ENCODE measurements at places on chromosomes 12 and 14.

DNA sequence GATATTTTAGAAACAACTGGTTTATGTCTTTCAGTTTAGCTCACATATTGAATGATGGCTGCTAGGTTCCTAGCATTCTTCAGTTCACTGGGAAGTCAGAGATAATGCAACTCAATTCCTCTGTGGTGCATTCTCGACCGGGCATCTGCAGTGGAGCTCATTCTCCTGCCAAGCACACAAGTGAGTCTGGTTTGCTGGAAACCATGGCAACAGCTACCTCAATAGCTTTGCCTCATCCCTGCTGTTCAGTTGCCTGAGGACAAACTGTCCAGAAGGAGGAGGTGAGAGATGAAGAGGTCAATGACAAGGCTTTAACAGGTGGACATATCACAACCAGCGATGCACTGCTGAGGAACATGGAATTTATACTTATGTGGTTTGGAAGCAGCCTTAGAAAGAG lies 816.9 kb downstream of the AACS start:
- no peak for DNase-seq

GRCh38 chr14:91015435-91015834 lies 45.0 kb downstream of the RPS6KA5 start:
- no peak for DNase-seq

DNA sequence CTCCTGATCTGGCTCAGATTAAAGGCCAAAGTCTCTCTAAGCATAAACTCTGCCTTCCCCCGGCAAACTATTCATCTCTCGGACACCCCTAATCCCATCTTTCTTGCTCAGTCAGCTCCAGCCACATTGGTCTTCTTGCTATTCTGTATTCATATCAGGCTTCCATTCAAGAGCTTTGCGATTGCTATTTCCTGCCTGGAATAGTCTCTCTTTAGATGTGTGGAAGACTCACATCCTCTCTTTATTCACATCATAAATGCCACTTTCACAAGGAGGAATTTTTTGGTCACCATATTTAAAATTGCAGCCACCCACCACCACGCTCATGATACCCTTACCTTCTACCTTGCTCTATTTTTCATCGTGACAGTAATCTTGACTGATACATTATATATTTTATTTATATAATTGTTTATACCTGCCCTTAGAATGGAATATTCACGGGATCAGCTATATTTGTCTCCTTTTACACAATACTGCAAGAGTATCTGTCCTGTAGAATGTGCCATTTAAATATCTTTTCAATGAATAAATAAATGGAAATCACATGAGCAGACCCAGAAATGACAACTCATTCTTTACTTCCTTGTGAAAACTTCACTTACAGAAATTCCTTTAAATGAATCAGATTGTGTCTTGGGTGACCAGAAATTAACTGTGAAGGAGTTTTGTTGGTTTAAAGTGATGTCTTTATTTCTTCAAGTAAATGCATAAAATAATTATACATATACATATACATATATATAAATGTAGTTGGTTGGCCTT lies 780.6 kb upstream of the FLRT2 start:
- DNase-seq: no peak

GRCh38 chr14:57326253-57326652 lies 57.5 kb downstream of the AP5M1 start:
- DNase-seq: no peak

DNA sequence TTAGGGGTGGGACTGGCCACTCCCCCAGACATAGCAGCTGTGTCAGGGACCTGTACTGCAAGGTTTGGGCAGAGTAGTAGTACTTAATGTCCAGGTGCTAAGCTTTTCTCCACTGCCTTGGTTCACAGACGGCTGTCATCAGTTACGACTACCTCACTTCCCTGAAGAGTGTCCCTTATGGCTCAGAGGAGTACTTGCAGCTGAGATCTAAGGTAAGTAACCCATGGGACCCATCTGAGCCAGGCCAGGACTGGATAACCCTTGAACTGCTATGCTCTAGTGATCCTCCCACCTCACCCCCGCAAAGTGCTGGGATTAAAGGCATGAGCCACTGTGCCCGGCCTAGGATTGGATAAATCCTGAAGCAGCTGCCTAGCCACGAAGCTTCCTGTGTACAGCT lies 22.4 kb downstream of the ADCK1 start:
- DNase-seq: no peak

GRCh38 chr12:132160016-132160415 lies 15.8 kb downstream of the NOC4L start:
- DNase-seq: no peak

DNA sequence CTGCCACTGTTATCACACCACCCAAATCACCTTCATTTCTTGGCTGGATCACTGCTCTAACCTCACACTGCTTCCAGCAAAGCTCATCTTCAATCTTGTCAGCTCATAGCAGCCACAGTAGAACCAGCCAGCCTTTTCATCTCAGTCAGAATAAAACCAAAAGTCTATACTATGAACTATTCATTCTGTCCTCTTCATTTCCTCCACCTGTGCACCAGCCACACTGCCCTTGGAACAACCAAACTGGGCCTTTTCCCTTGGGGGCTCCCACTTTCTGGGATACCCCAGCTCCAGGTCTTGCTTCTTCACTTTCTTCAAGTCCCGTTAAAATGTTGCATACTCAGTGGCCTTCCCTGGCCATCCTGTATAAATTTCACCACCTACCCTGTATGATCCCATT lies 234.4 kb upstream of the DAAM1 start:
- no peak for DNase-seq

DNA sequence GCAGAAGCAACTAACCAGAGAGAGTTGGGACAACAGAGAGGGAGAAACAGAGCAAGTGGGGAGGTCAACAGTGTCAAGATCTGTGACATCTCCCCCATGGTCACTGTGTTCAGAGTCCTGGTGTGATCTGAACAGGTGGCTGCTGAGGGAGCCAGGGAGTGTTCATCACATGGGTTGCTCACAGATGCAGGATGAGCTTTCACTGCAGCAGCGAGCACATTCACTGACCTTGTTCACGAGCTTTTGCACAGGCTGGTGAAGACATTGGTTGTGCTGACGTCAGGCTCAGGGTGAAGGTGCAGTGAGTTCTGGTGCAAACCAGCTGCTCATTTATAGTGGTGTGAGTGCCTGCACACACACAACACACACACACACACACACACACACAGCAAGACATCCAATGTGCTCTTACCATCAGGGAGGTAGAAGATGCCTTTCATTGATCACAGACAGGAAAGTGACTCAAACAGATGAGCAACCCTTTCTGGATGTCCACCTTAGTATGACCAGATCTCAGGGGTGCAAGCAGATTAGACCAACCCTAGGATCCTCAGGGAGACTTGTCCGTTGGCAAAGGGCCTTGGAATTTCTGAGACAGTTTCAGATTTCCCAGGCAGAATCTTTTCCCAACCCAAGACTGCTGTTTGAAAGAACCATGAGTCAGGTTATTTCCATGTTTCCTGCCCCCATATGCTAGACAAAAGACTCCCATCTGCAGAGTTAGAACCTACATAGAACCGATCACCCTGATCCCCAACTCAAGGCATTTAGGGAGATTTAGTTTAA lies 44.3 kb upstream of the OR10AD1 start:
- DNase-seq: no peak

- no peak for DNase-seq
These were observed 27.0 kb downstream of the TMCC3 start for GRCh38 chr12:94623161-94623920.

DNA sequence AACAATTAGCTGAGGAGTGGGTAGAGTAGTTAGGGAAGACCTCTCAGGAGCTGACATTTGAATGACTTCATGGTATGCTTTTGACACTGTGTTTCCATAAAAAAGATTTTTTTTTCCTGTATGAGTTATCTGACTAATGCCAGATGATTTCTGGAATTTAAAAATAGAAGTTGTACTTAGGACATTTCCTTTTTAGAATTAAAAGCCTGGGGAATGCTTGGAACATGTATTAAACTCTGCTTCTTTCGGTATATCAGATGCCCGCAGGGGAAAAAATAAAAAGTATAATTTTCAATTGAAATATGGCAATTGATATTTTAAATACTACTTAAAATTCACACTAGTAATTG lies 41.1 kb downstream of the BRMS1L start:
- no peak for DNase-seq

DNA sequence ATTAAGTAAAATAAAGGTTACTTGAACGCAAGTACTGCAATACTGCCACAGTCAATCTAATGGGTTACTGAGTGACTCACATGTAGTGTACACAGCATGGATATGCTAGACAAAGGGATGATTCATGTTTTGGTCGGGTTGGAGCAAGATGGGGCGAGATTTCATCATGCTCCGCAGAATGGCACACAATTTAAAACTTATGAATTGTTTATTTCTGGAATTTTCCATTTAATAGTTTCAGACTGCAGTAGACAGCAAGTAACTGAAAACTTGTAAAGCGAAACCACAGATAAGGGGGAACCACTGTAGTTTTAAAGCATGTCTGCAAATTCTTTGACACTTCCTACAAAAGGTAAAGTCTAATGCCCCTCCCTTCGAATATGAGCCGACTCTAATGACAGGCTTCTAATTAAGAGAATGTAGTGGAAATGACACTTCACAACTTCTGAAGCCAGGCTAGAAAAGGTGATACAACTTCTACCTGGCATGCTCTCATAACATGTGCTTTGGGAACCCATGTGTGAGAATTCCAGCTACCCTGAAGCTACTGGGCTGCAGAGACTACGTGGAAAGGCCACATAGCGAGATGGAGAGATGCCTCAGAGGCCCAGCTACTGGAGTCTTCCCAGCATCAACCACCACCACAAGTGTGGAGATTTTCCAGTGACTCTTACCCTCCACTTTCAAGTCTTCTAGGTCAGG lies 13.9 kb upstream of the TCP11L2 start:
- peak; percentile 5 for DNase-seq

- DNase-seq: peak; percentile 42
These were observed 210.2 kb downstream of the PTPRO start for GRCh38 chr12:15532364-15532977.

DNA sequence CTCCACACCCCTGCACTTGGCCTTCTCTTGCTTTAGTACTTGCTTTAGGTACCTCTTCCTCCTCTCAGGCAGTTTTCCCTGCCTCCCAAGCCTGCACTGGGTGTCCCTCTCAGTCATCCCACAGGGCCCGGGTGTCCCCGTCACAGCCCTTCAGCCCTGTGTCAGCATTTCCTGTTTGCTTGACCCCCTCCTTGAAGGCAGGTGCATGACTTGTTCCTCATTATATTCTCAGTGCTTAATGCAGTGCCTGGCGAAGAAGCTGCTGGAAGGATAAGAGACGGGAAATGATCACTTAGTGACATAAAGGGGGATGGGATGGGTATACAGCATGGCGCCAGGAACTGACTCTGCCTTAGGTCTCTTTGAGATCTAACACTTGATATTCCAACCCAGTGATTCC lies 61.5 kb downstream of the IQSEC3 start:
- DNase-seq: no peak

- no peak for DNase-seq
These were observed 515.3 kb downstream of the RMST start for GRCh38 chr12:97977870-97978405.

DNA sequence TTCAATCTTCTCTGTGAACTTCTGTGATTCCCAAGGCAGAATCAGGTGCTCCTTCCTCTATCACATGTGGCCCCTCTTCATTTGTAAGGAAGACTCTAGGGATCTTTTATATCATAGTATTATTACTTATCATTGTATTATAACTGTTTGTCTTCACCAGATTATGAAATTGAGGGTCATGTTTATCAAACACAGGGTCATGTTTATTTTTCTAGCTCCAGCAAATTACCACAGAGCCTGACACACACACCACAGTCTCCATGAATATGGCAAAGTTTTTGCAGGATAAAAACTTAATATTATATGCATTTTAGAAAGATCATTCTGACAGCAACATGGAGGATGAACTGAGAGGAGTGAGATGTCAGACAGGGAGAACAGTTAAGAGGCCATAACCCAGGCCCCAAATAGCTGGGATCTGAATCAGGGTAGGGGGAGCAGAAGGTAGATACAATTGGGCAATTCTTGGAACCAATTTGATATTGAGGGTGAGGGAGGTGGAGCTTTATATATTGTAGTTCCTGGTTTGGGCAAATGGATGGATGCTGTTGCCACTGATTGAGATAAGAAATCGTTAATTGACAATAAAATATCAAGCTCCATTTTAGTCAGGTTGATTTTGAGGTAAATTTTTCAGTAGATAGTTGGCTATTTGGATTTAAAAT lies 130.7 kb downstream of the DHRS2 start:
- DNase-seq: no peak

DNA sequence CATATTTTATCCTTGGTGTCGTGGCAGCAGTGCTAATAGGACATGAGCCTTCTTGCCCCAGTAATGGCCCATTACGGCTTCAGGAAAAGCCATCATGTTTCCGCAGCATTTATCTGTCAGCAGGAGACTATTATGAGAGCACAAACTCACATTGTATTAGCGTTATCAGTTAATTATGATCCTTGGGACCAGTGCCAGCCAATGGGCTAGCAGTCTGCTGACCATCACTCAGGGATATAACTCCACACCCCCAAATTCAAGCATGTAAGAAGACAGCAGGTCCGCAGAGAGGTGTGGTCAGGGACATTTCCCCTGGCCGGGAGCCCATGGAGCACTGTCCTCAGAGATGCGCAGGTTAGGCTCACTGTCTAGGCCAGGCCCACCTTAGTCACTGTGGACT lies 4.9 kb upstream of the ESRRB start:
- no peak for DNase-seq

GRCh38 chr12:121514184-121514742 lies 66.6 kb downstream of the KDM2B start:
- DNase-seq: no peak

Data from T1000 (cell line).